Cerebellum (tissue), 4 donors: ENCODE measurements at places on chromosomes 6 and 20.

DNA sequence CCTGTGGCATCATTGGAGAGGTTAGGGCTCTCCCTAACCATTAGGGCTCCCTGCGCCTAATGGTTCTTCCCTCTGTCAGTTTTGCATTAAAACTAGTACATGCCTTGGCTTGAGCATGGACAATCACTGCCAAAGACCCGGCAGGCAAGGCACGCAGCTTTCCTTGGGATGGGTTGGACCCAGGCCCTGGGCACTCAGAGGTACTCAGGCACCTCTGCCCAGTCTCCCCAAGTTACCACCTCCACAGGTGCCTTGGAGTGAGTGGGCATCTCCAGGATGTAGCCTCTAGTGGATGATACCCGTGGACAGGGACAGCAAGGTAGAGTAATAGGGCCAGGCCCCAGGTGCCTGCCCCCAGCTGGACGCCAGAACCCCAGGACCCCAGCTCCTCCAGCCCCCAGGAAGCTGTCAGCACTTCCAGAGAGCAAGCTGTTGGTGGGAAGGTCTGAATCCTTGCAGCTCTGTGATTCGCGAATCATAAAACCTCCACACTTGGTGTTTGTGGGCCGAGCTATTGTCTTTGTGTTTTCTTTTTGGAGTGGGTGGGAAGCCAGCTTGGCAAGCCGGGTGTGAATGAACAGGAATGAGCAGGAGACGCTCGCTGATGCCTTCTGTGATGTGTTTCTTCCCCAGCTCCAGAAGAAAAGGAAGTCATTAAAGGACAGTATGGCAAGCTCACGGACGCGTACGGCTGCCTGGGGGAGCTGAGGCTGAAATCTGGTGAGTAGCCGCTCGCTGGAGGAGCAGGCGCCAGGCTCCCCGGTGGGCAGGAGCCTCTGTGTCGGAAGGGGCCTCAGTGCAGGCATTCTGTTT is 35.1 kb downstream of the SYNJ2 start:
- DNase-seq: peak; percentile 53

DNA sequence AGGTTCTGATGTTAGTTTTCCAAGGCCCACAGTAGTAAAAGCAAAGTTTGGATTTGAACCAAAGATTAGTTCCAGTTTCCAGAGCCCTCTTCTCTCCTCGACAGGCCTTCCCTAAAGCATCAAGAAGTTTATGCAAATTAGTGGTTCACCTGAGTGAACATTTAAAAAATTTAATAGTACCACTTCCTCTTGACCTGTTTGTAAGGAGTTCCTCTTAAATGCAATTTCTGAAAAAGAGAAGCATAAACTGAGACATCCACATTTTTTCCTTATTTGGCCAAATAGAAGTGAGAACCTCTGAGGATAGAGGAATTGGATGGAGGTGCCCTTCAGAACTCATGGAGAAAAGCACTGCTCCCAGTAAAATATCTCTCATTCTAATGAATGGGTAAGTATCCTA is 1.2 kb upstream of the DSE start:
- DNase-seq: no peak

DNA sequence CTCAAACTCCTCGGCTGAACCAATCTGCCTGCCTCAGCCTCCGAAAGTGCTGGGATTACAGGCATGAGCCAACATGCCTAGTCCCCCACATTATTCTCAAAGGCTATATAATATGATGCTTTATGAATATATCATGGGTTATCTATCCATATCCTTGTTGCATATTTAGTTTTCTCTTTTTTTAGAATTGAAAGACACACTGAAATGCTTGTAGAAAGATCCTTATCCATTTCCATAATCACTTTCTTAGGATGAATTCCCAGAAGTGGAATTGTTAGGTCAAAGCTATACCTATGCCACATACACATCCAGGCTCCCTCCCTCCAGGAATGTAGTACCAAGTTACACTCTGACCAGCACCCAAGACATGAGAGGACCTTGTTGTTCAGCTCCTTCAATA is 2.5 kb upstream of the ARFGEF3 start:
- DNase-seq: no peak

DNA sequence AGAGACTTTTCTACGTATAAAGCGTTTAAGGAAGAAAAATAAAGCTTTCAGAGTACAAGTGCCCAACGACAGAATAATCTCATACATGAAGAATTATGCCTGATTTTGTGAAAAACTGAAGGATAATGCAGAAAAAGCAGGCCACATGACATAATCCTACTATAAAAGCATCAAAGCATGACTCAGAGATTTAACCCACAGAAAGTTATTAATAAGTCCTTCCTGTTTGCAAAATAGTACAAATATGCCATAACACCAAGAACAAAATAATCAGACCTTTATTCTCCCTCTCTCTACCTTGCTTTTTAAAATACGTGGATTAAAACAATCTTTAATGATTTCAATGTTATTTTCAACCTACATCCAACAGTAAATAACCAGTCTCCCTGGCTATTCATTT is 118.6 kb upstream of the BCLAF1 start:
- no peak for DNase-seq

- no peak for DNase-seq
These were observed 83.5 kb upstream of the PROKR2 start for GRCh38 chr20:5400164-5400762.

DNA sequence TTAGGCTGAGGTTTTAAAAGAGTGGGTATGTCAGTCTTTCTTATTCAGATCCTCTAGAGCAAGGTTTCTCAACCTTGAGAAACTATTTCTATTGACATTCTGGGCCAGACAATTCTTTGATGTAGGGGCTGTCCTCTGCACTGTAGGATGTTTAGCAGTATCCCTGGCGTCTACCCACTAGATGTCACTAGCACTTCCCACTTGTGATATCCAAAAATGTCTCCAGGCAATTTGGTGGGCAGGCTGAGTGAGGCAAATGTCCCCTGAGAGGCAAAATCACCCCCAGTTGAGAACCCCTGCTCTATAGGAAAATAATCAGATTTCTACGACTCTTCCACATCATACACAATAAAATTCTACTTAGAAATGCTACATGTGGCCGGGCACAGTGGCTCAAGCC is 7.7 kb upstream of the ZKSCAN8 start:
- no peak for DNase-seq

GRCh38 chr20:11778206-11778570 is 139.5 kb upstream of the BTBD3 start:
- DNase-seq: no peak

- no peak for DNase-seq
These were observed 1.8 kb downstream of the MDGA1 start for GRCh38 chr6:37695857-37696219.

DNA sequence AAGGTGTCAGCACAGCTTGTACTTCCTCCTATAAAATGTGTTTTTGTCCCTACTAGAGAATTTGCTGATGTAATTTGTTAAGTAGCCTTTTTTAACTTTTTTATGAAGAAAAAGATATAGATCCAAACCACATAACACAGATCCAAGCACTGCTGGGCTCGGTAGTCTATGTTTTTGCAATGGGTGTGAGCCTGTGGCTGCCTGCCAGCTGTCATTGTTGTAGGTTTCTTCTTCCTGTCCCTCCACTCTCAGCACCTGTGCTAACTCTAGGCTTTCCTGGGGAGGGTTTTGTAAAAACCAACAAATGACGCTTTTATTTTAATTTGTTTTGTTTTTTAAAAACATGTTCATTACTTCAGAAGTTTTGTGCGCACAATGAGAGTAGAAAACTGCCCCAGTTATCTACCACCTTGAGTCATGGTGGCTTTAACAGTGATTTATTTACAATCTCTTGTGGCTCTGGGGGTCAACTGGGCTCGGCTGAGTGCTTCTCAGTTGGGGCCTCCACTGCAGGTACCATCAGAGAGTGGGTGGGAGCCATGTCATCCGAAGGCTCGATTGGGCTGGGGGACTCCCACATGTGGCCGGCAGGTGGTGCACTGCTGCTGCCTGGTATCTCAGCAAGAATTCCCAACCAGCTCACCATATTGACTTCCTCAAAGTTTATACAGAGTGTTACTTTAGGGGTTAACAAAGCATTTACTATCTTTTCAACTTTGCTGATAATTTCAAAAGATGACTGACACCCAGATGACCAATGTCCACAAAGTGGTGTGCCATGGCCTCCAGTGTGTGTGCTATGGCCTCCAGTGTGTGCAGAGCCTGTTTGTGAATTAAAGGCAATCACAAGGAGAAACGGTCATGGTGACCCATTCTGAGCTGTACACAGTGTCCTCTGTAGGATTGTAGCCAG is 3.0 kb upstream of the CCR6 start:
- no peak for DNase-seq

DNA sequence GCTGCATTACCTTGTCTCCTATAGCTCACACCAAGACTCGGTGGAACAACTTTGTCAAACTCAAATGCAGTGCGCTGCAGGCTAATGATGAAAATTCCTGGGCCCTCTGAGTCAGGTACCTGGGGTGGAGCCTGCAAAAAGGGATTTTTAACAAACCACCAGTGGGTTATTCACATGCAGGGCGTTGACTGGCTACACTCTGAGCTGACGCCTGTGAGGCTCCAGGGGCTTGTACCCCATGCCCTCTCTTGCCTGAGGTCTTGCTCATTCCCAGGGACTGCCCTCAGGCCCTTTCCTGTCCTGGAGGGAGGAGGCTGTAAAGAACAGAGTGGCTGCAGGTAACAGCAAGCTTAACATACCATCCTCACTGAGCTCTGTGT is 9.2 kb downstream of the GTSF1L start:
- no peak for DNase-seq

DNA sequence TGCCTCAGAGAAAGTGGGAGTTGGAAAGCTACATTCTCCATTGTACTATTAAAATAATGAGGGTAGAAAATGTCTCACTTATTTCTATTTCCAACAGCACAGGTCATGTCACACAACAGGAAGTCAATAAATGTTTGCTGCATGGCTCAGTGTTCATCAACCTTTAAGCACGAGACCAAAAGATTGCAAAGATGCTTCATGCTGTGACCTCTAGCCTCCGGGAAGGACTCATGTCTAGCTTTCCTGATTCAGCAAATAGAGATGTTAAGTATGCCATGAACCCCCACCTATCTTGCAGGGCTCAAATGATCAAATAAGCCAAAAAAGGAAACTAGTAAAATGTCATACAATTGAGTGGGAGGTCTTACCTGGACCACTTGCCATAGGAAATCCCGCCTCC is 57.4 kb downstream of the NCOA6 start:
- no peak for DNase-seq

- no peak for DNase-seq
These were observed 73.0 kb upstream of the ATXN1 start for GRCh38 chr6:16834242-16834641.

GRCh38 chr20:53255102-53255710 is 283.0 kb downstream of the TSHZ2 start:
- DNase-seq: no peak

DNA sequence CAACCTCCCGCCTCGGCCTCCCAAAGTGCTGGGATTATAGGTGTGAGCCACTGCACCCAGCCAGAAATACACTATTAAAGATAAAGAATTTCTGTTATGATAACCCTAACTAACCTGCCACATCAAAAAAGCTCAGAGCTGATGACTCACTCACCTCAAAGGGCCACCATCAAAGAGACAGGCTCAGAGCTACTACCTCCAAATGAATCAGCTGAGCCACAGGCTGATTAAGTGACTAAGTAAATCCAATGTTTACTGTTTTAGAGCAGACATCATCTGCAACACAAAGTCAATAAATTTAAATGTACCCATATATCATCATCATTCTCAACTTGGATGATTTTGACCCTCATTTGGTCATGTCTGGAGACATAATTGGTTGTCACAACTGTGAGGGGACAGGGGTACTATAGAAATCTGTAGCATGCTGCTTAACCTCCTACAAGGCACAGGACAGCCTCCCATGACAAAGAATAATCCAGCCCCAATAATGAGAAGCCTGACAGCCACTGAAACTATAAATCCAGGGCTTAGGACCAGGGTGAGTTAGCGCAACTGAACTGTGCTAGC is 106.5 kb downstream of the ATP9A start:
- DNase-seq: no peak

DNA sequence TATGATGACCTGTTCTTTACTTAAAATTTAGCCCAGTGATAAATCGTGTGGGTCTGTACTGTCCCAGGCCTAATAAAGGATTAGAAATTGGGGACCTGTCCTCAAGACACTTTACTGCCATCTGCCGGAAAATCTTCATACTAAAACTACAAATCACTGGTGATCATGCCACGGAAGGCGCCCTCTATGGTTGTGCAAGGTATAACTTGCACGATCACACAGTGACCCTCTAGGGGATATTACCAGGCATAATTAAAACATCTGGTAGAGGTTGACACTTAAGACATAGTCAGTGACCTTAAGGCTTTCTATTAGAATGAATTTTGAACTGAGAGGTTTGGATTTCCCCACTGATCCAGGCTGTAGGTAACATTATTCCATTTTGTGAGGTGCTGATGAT is 172.6 kb downstream of the BMP2 start:
- DNase-seq: no peak

DNA sequence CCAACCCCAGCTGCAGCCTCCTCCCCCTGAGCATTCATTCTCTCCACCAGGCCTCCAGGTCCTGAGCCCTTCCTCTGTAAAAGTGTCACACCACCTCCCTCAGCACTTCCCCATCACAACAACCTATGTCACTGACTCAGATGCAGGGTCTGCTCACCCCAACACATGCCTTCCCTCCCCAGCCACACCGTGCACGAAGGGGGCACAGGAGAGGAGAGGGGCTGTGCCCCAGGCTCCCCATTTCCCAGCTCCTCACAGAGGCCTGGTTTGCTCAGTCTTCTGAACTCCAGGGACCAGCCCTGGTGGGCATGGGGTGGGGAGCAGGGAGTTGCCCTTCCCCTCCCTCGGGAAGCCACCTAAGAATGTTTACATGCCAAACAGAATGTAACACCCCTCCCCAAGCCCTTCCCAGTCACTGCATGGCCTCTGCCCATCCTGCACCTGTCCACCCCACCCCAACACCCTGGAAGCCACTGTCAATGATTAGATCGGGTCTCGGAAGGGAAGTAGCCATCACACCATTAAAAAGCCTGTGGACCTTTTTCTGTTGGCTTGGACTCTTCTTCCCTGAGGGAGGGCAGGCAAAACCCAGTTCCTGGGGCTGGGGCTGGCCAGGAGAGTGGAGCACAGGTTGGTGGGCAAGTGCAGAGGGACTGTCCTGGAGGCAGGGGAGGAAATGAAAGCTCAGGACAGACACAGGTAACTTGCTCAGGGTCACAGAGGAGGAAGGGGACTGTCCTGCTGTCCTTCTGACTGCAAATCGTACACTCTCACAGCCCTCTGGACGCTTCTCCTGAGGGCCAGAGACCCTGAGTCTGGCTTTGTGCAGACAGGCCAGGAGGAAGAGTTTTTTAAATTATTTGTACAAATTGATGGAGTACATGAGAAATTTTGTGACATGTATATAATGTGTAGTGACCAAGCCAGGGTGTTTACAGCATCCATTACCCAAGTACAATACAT is 10.1 kb upstream of the SLC22A7 start:
- DNase-seq: no peak

GRCh38 chr20:44494266-44494665 is 18.6 kb downstream of the TTPAL start:
- DNase-seq: no peak

GRCh38 chr6:130964289-130964688 is 98.8 kb downstream of the EPB41L2 start:
- DNase-seq: no peak
